C1 segment of cervical spinal cord (tissue), 14 donors: ENCODE measurements at places on chromosomes 2 and 18.

DNA sequence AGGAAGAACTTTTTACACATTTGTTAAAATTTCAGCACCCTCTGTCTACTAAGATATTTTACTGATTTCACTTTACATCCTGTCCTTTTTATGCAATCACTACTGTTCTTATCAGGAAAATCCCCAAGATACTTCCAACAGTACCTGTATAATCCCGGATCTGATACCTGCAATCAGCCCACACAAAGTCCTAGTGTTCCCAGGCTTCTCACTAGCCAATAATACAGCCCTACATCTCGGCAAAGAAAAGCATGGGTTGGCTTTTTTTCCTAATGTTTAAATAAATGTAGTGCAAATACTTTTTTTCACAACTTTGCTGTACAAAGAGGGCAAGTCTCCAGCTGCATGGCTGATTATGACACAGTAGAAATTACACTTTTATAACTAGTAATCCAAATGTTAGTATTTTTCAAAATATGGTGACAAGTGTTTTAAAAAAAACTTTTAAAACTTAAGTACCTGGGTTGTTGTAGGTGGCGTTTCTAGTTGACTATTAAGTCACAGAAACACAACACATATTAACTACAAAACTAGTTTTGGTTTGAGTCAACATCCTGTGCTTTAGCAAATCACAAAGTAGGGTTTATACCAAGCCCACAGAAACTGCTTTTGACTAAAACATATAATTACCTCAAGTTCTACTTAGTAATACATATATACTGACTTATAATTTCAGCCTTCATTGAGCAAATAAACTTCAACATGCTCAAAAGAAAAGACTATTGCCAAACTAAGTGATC lies 19.5 kb downstream of the CNOT11 start:
- DNase-seq = no peak

- DNase-seq = no peak
These were observed 199.5 kb upstream of the RGPD4 start for GRCh38 chr2:107627164-107627563.

- no peak for DNase-seq
These were observed 168.7 kb upstream of the AGAP1 start for GRCh38 chr2:235325151-235325550.

DNA sequence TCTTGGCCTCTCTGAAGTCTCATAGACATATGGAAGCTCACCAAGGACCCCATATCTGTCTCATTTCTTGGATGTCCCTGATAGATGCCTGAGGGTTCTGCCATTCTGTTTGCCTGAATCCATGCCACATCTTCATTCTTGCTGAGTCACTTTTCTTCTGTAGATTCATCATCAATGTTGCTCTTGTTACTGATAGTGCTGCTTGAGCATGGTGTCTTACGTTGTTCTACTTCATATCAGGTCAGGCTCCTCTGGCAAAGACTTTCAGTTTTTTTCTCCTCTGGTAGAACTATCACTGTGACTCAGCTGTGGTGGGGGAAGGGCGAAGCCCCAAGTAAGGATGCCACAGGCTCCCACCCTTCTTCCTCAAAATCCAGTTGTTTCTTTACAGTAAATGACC lies 885.2 kb downstream of the DCDC2C start:
- DNase-seq = no peak

DNA sequence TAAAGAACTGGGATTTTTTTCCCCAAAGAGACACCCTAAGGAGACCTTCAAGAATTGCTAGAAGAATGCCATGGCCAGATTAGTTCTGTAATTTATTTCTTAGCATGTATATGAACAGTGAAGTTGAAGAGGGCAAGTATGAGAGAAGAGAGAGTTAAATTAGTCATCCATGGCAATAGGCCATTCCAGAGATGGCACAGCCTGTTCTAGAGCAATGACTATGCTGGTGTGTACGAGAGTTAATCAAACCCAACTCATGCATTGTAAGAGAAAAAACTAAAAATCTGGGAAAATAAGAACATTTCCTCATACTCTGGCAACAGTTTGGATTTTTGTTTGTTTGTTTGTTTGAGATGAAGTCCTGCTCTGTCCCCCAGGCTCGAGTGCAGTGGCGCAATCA lies 112.1 kb upstream of the PIK3C3 start:
- DNase-seq = no peak

DNA sequence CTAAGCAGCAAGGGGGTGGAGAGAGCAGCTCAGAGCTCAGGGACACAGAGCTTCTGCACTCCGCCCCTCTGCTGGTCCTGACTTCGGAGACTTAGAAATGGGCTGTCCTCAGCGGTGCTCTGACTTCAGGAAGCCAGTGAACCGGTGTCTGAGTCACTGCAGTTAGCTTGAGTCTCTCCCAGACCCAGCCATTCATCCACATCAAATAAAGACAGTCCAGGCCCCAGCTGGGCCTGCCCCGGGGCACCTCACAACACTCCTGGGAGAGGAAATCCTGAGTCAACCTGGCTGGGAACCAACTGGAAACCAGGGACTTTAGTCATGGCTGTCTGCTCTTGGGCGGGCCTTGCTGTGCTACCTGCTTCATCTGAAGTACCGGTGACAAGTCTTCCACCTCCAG lies 5.4 kb upstream of the ITGB6 start:
- DNase-seq = no peak

DNA sequence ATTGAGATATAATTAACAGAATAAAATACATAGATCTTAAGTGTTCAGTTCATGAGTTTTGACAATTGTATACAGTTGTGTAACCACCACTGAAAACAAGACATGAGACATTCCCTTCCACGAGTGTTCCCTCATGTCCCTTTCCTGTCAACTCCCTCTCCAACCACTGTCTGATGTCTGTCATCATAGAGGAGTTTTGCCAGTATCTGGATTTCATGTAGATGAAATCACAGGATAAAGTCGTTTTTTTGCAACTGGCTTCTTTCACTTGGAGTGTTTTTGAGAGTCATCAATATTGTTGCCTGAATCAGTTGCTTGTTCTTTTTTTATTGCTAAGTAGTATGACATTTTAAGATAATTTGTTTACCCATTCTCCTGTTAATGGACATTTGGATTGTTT lies 52.7 kb downstream of the RBMS1 start:
- DNase-seq = no peak
